ENCODE measurements at places on chromosomes 16 and 17.

GRCh38 chr16:2486645-2487516, 12.0 kb downstream of the TBC1D24 start:
- DNase-seq = peak; percentile 63

GRCh38 chr16:28261942-28262341, 30.4 kb upstream of the SBK1 start:
- DNase-seq = no peak

- peak; percentile 58 for DNase-seq
These were observed 44.3 kb downstream of the TBC1D16 start for GRCh38 chr17:79991140-79991923.

DNA sequence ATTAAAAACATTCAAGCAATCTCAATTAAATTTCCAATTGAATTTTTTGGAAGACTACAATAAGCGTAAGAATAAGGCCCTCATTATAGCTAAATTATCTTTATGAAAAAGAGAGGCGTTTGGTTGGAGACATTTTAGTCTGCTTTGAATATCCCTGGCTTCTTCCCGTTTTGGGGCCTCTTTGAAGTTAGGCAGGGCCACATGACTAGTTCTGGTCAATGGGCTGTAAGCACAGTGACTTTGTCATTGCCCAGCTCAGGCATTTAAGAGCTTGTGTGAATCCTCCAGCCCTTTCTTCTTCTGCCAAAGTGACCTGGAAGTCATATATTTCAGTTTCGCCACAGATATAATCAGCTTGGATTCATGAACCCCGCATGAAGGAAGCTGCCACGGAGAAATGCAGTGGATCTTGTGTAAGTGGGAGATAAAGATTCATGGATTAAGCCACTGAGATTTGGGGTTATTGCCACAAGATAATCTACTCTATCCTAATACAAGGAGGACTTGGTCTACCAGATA, 21.7 kb upstream of the UBTF start:
- DNase-seq = no peak

DNA sequence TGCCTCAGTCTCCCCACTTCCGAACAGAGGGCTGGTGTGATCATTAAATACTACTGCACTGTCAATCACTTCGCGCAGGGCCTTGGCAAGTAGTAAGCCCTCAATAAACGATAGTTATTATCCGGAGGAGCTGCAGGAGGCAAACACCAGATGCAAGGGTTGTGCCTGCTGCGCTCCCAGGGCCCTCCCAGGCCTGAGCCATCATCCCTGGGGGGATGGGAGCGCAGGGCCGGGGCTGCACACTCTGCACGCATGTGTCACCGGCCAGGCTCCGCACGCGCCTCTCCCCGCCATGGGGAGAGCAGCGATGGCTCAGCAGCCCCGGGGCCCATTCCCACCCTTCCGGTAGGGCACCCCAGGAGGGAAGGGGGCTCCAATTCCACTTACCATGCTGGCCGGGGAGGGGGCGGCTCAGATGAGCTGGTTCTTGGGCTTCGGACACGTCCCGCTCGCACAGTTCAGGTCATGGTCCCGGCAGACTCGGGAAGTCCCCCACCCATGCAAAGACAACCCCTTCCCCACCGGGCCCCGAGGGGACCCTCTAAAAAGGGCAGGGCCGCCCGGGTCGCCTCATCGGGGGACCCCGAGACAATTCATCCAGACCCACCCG, 681 bp downstream of the XPO6 start:
- DNase-seq = peak; percentile 37

- peak; percentile 43 for DNase-seq
These were observed 191.5 kb downstream of the SEC14L1 start for GRCh38 chr17:77332034-77332971.

DNA sequence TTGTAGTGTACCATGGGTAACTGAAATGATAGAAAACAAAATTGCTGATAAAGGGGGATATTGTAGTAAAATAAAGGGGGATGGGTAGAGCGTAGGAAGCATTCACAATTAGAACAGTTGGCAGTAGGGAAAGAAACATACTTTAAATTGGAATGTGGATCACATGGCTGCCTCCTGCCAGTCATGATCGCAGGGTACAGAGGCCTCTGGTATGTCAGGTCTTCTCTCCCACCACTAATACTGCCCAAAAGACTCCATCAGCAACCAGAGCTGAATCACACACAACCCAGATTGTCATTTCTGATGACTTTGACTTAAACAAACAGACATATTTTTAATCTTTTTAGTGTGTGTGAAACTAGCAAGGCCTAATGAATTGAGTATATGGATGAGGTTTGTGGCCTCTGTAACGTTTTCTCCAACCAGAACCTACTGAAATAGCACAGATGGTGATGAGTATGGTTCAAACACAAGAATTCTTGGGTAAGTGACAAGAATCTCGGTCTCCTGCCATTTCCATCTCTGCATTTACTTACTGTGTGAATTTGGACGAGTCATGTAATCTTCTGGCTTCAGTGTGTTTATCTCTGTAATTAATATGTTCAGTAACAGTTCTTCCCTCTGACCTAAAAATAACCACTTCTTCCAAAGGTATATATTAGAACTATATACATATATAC, 112.6 kb downstream of the USP22 start:
- DNase-seq = no peak

DNA sequence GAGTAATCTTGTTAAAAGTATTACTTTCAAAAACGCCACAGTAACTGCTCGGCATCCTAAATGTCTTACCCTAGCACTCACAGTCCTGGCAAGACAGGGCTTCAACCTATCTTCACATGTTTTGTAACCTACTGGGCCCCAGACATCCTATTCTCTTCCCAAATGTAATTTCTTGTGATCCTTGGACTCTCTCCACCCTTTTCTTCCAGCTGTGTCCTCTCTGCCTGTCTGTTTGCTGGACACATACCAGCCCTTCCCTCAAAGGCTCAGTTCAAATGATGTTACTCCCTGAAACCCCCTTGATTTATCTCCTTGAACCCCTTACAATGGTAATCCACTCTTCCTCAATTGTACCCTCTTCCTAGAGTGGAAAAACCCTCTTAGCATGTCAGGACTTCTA, 60.1 kb upstream of the CNEP1R1 start:
- DNase-seq = no peak
